ENCODE measurements at places on chromosomes 2 and 18.
A peak's percentile ranks its signal among the peaks of the same experiment; 100 is the strongest.

- DNase-seq = no peak
These were observed 154.7 kb downstream of the TWIST2 start for GRCh38 chr2:239002591-239002953.

GRCh38 chr18:74990563-74991081 lies 218.3 kb downstream of the PTGR3 start:
- DNase-seq = no peak

- DNase-seq = no peak
These were observed 21.2 kb downstream of the HS1BP3 start for GRCh38 chr2:20629581-20630171.

GRCh38 chr2:25198576-25198975 lies 30.2 kb upstream of the POMC start:
- DNase-seq = no peak

- DNase-seq = peak; percentile 20
These were observed 1.7 kb upstream of the ZNF532 start for GRCh38 chr18:58862851-58863538.

- DNase-seq = no peak
These were observed 65.0 kb downstream of the UGGT1 start for GRCh38 chr2:128155970-128156369.

DNA sequence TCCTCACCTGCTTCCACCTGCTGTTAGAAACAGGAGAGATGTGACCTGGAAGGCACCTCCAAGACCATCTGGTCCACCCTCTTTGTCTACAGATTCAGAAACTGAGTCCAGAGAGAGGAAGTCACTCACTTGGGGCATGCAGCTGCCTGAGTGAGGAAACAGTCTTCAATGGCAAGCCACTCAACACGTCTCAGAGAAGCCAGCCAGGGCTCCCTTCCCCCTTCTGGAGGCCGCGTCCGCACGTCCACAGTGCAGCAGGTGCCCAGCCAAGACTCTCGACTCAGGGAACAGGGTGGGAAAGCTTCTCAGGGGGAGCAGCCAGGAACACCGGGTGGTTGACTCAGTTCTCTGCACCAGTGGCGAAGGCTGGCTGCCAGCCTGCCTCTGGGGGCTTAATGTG lies 201.7 kb downstream of the BCL11A start:
- no peak for DNase-seq

All from activated naive CD4-positive, alpha-beta T cell treated with anti-CD3 and anti-CD28 coated beads, Interleukin-2, amount 50 U/mL, for 16 hours (primary cell).